ENCODE measurements at places on chromosomes 7 and 10.

GRCh38 chr7:112172870-112173567 is 33.2 kb downstream of the DOCK4 start:
- no peak for DNase-seq

- no peak for DNase-seq
These were observed 47.4 kb upstream of the FAM180A start for GRCh38 chr7:135795846-135796570.

GRCh38 chr7:50662996-50663395 is 97.8 kb upstream of the DDC start:
- DNase-seq = no peak

- DNase-seq = no peak
These were observed 312.0 kb downstream of the WDR37 start for GRCh38 chr10:1367938-1368841.

DNA sequence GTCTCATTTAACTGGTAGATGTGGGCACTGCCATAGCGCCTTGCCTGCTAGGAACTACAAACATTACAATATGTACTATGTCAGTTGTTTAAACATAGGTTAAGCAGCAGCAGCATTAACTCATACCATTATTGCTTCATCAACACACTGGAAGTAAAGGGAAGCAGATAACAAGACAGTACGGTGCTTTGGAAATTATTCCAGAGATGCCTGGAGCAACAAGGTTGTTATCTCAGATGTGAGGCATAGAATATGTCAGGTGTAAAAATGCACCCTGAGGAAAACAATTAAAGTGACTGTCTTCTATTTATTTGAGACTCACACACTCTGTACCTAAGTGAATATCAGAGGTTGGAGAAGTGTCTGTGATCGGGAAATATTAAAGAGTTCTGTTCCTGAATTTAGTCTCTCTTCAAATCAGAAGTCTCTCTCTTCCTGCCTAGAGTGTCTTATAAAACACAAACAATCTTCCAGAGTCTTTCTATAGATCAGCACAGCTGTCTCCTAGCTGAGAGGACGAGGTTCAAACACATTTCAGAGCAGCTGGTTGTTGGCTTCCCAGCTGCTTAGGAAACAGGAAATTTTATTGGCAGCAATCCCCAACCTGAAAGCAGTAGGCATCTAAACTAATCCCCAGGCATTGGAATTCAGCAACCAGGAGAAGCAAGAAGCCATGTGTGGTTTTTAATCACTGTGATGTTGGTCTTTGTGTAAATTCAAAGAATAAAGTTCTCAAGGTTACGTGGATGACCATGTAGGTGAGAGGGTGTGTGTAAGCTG is 994.4 kb upstream of the LRRTM3 start:
- DNase-seq = no peak

- DNase-seq = no peak
These were observed 121.6 kb downstream of the THSD7A start for GRCh38 chr7:11710377-11710776.

DNA sequence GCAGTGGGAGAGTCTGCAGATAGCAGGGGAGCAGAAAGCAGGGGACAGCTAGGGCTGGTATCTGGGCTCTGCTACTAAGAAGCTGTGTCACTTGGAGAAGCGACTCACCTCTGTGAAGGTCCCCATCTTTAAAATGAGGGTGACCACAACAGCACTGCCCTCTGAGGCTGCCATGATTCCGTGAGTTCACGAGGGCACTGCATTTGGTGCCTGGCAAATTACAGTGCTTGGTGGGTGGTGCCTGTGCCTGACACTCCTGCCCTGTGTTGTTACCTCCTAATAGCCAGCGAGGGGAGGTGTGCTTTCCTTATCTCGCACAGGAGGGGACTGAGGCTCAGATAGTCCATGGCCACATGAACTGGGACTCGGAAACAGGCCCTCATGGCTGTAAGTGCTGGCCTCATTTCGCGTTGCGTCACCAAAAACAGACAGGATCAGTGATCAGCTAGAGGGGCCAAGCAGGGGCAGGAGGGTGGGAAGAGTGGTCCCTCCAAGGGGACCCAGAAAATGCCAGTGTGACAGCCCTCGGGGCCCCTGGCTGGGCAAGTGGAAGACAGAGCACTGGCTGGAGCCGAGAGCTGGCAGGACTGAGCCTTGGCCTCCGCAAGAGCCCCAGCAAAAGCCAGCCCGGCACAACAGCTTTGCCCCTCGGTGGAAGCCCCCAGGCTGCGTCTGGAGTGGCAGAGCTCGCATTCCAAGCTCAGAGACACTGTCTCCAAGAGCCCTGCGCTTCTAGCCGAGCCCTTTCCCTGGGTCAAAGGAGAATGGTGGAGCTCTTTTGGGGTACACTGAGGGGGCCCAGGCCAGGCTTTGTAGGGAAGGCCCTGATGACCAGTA is 17.3 kb upstream of the BNIP3 start:
- DNase-seq = no peak

DNA sequence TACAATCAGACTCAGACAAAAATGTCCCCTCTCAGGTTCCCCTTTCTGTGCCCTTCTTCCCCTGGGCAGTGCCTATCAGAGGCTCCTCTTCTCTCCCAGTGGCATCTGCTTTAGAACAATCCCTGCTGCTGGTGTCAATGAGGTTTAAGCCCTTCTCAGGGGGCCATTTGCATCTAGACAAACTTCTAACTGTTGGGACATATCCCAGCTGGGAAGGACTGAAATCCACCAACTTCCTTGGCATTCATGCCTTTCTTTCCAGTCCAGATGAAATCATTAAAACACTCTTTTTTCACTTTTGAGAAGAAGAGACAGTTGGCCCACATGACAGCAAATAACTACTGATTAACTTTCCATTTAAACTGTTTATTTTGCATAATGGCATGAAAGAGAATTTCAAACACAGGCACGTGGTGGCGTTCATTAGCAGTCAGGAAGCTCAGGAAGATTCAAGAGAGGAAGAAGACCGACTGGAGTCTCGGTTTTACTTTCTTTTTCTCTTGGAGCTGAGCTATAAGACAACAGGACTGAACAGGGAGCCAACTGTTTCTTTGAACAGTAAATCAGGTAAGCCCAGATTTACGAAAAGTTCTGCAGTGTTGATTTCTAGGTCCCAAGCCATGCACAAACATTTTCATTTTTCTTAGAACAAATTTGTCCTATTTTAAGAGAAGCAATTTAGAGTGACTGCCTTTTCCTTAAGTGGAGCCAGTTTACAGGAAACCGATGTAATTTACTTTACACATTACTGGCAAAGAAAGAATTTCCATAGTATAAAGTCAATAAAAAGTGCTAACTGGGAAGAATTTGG is at the start of gene GIMAP2:
GIMAP2 (plus strand) TSS at position 488 of the 811 bp plus-strand sequence. CDS start 1,354 bp downstream, outside the sequence.
- DNase-seq = peak; percentile 11

- DNase-seq = no peak
These were observed 40.3 kb downstream of the VIPR2 start for GRCh38 chr7:159104188-159104920.

GRCh38 chr7:18828994-18829857 is 288.2 kb downstream of the TWIST1 start:
- DNase-seq = no peak

DNA sequence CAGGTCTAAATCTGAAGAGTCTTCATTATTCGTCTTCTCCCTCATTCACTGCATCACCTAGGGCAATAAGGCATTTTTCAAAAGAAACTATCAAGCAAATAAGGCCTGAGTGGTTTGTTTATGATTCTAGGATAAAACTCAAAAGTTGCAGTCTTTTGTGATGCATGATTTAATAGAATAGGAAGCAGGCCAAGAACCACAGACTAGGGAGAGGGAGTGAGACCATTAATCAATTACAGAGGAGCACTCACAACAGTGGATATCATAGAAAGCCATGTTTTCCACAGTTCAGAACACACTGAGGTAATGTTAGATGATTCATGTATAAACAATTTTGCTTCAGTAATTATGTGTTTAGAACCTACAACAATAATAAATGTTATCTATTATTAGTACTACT is 87.8 kb upstream of the LRRTM3 start:
- no peak for DNase-seq

DNA sequence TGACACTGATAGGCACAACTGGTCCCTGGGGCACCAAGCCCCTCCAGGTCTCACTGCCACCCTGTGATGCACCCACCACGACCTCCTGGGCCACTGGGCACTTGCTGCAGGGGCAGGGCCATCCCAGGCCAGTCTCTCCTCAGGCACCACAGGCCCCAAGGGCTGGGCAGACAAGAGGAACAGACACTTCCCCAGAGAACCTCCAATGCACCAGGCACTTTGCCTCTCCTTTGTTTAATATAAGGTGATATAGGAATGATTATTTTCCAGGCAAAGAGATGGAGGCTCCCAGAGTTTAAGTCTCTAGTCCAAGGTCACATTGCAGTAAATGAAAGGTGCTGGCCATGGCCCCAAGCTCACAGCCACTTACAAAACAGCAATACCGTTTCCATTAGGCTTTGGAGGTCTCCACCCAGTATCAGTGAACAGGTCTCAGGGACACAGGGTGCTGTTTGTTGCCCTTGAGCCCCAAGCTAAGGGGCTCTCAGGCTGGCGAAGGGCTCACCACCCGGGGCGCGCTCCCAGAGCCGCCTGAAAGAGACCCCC is 4.5 kb downstream of the DEPP1 start:
- no peak for DNase-seq

- DNase-seq = no peak
These were observed 1404.2 kb upstream of the CELF2 start for GRCh38 chr10:9613338-9614075.

- no peak for DNase-seq
These were observed 9.4 kb downstream of the IFRD1 start for GRCh38 chr7:112459645-112460044.

GRCh38 chr10:6817770-6818169 is 237.7 kb upstream of the PRKCQ start:
- DNase-seq = no peak

GRCh38 chr7:134618756-134619530 is 27.7 kb upstream of the BPGM start:
- no peak for DNase-seq

DNA sequence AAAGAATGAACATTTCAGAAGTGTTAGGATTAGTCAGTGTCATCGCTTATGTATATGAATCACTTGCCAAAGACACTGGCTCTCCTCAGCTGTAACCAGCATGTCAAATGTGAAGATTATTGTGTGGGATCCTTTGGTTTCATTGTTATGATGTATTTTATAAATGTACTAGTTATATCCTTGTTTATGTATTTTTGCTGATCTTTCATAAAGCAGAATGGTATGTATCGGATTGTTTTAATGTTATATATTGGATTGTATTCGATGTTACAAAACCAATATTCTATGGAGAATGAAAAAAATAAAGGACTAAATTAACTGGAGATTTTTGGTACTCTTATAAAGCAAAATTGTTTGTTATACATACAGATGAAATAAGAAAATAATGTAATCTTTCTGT is 49.2 kb downstream of the ACADSB start:
- DNase-seq = no peak

DNA sequence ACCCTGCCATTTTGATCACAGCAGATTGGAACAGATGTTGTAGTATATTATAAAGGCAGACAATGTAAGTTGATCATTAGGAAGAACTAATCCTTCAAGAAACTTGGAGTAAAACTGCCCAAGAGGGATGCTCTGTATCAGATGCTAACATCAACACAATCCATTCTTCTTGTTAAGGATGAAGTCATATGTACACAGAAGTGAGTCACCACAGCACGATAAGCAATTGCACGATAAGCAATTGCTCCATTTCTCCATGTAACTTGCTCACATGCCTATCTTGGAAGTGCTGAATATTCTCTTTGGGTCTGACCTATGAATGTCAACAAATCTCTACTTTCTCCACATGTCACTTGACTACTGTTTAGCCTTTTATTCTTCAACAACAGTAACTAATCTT is 41.5 kb upstream of the DMTF1 start:
- no peak for DNase-seq

GRCh38 chr10:17257466-17258321 is 29.7 kb downstream of the VIM start:
- peak; percentile 36 for DNase-seq

DNA sequence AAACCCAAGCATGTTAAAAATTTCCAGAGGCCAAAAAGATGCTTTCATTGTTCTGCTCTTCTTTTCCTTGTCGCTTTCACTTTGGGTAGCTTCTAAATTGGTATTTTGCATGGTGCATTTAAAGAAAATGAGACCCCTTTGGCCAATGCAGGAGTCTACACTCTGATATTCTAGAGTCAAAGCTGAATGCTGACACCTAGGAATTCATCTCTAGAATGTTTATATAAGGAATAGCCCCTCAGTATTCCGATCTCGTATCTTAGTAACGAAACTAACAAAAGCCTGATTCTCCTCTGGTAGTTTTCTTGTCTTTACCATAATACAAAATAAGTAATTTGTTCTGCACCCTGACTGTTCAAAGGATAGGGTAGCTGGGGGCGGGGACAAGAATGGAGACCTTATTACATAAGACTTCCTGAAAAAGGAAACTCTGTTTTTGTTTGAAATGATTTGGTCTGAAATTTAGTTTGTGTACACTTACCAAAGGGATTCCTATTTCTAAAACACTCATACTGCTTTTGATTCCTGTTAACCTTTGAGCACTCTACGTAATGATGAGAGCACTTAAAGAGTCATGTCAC is 17.1 kb downstream of the IKZF1 start:
- DNase-seq = no peak

DNA sequence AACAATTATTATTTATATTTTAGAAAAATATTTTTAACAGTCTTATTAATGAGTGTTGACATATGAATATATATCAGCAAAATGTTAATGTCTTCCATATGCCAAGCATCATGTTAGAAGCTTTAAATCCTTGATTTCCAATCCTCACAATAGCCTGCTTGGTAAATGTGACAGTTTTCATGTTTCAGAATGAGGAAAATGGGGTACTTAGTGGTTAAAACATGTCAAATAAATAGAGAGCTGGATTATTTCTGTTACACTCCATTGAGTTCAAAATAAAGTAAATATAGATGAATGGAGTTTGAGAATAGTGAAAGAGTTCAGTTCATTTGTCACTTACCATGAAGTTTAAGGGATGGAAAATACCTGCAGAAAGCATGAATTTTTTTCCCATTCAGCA is 377.4 kb downstream of the MALRD1 start:
- no peak for DNase-seq

GRCh38 chr10:128095027-128095752 is 31.0 kb downstream of the MKI67 start:
- DNase-seq = no peak

DNA sequence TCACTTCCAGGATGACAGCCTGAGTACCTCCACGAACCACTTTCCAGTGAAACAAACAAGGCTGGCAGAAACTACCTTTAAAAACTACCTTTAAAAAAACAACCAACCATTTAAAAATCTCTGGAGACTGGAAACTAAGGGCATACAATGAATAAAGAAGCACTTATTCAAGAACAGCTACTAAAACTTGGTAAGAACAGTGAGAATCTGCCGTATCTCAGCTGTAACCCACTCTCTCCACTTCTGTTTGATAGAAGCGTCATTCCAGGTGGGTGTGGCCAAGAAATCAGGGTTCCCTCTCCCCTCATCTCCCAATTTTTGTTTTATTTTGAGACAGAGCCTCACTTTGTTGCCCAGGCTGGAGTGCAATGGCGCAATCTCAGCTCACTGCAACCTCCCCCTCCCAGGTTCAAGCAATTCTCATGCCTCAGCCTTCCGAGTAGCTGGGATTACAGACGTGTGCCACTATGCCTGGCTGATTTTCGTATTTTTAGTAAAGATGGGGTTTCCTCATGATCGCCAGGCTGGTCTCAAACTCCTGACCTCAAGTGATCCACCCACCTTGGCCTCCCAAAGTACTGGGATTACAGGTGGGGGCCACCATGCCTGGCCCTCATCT is 158.8 kb upstream of the CHST15 start:
- no peak for DNase-seq

GRCh38 chr10:68752711-68753350 is 31.8 kb downstream of the CCAR1 start:
- no peak for DNase-seq

Data from left renal cortex interstitium (tissue), 4 donors.